ENCODE measurements at places on chromosomes 12 and 14.

- no peak for DNase-seq
These were observed 32.0 kb downstream of the INSM2 start for GRCh38 chr14:35565871-35566464.

DNA sequence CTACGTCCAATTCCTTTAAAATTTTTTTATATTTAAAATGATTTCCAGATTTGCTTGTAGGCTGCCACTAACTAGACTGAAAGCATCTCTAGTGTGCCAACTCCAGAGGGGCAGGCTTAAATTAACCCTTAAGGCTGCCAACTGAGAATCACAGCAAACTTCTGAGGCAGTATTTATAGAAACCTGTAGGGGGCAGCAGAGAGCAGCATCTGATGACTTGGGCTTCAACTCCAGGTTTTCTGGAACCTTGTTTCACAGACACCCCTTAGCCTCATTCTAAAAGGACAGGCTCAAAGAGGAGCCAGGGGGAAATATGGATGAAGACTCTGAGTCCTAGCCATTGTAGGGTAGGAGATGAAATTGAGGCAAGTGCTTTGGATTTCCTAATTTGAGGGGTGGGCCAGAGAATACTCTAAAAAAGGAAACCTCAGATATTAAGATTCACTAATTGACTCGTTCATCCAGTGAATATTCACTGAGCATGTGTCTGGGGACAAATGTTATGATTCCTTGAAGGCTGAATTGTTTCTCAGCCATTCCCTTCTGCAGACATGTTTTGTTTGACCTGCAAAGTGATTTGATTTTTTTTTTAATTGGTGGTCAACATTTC is 63.3 kb upstream of the HSPB8 start:
- DNase-seq: no peak

GRCh38 chr14:90658541-90658967 is 157.7 kb downstream of the TTC7B start:
- no peak for DNase-seq

- DNase-seq: no peak
These were observed 11.6 kb downstream of the POMT2 start for GRCh38 chr14:77309131-77309530.

- DNase-seq: no peak
These were observed 283.3 kb downstream of the ATP23 start for GRCh38 chr12:58224536-58225105.

DNA sequence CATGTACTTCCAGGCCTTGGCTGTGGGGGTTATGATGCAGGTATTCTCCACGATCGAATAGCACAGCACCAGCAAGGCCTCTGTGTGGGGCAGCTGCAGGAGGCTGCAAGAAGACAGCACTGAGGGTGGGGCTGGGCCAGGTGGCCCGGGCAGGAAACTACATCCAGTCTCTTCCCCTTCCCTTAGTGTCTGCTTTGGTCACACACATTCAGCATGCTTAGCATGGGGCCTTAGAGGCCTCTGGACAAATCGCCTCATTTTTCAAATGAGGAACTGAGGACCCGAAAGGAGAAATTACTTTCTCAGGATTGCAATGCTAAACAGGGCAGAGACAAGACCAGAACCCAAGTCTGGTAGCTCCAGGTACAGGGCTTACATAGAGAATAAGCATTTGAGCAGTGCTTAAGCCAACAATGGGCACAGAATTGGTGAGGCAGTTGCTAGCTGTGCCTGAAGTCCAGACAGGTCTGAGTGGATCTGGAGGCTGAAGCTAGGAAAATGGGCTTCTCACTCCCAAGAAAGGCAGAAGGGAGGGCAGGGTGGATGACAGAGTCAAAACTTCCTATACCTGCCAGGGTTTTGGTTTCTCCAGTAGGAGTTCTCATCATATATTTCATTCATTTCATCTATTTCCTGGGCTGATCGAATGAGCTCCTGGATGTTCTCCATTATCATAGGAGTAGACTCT is 3.5 kb downstream of the ACRBP start:
- no peak for DNase-seq

- no peak for DNase-seq
These were observed 484 bp downstream of the RIC8B start for GRCh38 chr12:106774808-106775524.

DNA sequence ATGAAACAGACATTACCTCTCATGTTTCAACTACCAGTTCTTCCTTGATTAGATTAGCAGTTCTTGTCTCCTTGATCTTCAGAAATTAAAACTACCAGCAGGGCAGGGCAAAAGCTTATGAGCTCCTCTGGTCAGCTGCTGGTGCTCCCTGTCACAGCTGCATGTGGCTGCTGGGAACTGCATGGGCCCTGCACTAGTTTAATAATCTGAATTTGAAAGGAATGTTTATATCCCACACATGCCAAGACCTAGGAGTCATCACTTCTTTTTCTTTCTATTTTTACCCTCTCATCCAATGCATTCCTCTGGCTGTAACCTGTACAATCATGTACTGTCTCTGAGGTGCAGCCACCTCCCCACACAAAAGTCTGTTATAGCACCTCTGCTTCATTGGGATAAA is 73.9 kb downstream of the ARMH4 start:
- DNase-seq: no peak

DNA sequence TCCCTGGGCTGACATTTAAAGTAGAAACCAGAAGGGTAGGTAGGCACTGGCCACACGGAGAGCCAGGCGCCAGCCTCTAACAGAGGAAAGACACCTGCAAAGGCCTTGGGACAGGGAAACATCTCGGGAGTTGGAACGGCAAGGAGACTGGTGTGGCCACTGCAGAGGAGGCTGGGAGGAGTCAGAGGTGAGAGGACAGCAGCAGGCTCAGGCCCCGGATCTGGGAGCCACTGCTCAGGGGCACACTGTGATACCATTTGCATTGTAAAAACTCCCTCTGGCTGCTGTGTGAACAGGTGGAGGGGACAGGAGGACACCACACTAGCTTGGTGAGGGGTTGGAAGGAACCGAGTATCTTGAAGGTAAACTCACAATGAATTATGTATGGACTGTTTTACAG is 2.7 kb downstream of the ANHX start:
- DNase-seq: no peak

- no peak for DNase-seq
These were observed 530 bp upstream of the FOXN4 start for GRCh38 chr12:109309381-109310246.

DNA sequence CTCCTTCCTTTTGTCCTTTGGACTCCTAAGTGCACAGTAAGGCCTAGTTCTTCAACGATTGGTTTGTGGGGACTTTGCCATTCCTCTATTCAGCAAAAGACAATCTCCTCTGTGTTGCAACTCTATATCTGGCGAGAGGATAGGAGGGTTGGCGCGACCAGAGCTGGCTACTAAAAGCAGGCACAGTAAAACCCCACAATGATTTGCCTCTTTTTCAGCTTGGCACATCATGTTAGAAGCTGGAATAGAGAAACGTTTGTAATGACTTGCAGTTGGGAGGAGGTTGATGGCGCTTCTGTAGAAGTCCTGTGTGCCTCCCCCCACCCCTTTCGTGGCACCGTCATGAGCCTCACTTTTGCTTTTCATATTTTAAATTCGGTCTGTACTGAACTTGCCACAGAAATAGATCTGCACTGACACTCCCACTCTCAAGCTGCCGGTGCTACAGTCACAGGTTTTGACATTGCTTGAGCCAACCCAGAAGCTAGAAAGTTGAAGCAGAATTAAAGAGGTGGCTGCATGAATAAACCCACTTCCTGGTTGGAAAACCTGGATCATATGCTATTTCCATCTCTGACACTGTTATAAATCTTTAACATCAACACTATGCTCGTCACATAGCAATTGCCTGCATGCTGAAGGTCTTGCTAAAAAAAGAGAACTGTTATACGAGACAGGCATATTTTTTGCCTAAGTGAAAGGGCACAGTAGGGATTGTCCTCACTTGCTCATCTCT is 315.3 kb upstream of the PRICKLE1 start:
- no peak for DNase-seq

GRCh38 chr14:52313462-52313861 is 650 bp upstream of the PTGER2 start:
- no peak for DNase-seq

- no peak for DNase-seq
These were observed 74.0 kb upstream of the PELI2 start for GRCh38 chr14:56044196-56044595.

DNA sequence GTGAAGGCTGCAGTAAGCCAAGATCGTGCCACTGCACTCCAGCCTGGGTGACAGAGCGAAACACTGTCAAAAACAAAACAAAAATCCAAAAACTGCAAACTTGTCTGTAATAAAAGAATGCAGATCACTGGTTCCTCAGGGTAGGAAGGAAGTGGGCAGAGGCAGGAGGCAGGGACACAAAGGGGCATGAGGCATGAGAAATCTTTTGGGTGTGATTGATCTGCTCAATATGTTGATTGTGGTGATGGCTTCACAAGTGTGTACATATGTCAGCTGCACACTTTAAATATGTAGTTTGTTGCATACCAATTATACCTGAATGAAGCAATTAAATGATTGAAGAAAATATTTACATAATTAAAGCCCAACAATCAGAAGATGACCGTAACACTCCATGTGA is 117.6 kb downstream of the CMAS start:
- no peak for DNase-seq

- no peak for DNase-seq
These were observed 278.2 kb upstream of the SLC16A7 start for GRCh38 chr12:59317598-59317997.

DNA sequence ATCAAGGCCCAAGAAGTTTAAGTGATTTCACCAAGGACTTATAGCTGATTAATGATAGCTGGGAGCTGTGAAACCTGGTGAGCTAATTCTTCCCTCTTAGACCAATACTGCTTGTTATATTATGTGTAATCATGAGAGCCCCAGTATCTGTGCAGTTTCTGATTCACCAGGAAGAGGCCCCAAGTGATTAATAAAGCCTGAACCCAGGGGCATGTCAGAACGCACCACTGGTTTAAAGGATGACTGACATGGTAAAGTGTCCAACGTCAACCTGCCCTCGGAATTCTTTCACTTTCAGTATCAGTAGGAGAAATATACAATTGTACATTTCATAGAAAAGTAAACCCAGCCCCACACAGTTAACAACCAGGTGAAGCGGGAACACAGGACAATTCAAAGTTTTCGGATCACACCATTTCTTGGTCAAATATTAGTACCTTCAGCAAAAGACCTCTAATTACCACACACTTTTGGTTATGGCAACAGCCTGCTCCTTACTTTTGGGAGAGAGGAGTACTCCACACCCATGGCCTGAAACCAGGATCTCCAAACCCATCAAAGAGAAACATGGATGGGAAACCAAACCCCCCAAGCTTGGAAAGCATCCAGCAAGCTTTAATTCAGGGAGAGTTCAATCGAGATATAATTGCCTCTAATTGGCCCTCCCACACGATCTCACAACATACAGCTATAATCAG is 28.5 kb downstream of the TMCC3 start:
- no peak for DNase-seq

GRCh38 chr14:64324461-64324860 is 30.3 kb upstream of the ESR2 start:
- DNase-seq: no peak

GRCh38 chr14:69350892-69351291 is 47.2 kb downstream of the ERH start:
- no peak for DNase-seq

- DNase-seq: no peak
These were observed 115.8 kb upstream of the CCDC198 start for GRCh38 chr14:57609192-57610075.

- DNase-seq: no peak
These were observed 2.2 kb downstream of the RIN3 start for GRCh38 chr14:92515546-92516343.

GRCh38 chr14:104458845-104459244 is 120.7 kb upstream of the C14orf180 start:
- DNase-seq: no peak

GRCh38 chr12:39277416-39277815 is 165.5 kb downstream of the KIF21A start:
- DNase-seq: no peak

- no peak for DNase-seq
These were observed 34.1 kb downstream of the ERGIC2 start for GRCh38 chr12:29346769-29347421.

- DNase-seq: no peak
These were observed 8.5 kb upstream of the VASH1 start for GRCh38 chr14:76752744-76753143.

DNA sequence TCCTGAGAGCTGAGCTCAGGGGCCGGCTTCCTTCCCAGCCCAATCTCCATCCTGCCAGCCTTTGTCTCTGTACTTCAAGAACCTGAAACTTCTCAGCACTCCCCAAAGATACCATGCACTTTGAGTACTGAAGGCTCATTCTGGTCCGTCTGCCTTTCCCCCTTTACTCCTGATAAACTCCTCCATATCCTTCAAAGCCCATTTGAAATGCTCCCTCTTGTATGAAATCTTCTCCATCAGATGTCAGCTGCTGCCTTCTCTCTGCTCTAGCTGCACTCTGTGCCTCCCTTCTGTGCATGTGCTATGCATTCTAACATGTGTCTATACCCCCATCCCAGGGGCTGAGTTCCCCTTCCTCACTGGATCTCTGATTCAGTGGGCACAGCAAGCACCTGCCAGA is 52.1 kb downstream of the PITPNM2 start:
- DNase-seq: no peak

- no peak for DNase-seq
These were observed 340.2 kb downstream of the CACNA1C start for GRCh38 chr12:2393016-2393415.

GRCh38 chr12:90562671-90563070 is 392.3 kb downstream of the CCER1 start:
- DNase-seq: no peak

GRCh38 chr12:67594888-67595287 is 53.7 kb upstream of the DYRK2 start:
- no peak for DNase-seq

DNA sequence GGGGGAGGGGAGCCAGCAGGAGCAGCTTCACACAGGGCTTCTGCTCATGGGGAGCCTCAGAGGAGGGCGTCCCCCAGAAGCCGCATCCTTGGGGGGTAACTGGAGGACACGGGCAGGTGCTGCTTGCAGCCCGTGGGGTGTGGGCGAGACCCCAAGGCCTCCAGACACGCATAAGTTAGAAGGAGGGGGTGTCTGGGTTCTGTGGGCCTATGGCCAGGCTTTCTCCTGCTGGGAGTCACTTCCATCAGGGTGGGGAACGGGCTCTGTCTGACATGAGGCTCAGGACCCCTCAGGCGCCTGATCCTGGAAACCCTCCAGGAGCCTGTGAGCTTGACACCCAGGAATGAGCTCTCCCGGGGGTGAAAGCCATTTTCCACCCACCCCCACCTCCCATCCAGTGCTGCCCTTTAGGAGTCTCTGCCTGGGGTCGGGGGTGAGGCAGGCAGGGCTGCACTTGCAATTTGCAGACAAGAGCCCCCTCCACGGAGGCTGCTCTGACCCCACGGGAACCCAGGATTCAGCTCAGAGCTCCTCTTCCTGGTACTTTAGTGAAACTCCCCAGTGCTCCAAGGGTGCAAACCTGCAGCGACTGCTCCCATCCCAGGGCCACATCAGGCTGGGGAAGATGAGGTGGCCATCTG is 325.7 kb downstream of the ADGRD1 start:
- no peak for DNase-seq

GRCh38 chr12:121538699-121539061 is 42.1 kb downstream of the KDM2B start:
- no peak for DNase-seq

Data from NCI-H2081 treated with DMSO at 0.1 percent for 48 hours (cell line).